ENCODE measurements at places on chromosomes 2 and 18.

GRCh38 chr2:168679741-168680310, 122.6 kb upstream of the NOSTRIN start:
- DNase-seq, result no peak

GRCh38 chr2:10137053-10137843, 14.7 kb downstream of the RRM2 start:
- DNase-seq, result no peak

- no peak for DNase-seq
Measured at GRCh38 chr18:39913672-39914366, 2041.2 kb upstream of the PIK3C3 start.

- no peak for DNase-seq
Measured at GRCh38 chr2:178874529-178875240, 67.5 kb upstream of the TTN start.

- no peak for DNase-seq
Measured at GRCh38 chr2:2743164-2743571, 412.1 kb upstream of the MYT1L start.

DNA sequence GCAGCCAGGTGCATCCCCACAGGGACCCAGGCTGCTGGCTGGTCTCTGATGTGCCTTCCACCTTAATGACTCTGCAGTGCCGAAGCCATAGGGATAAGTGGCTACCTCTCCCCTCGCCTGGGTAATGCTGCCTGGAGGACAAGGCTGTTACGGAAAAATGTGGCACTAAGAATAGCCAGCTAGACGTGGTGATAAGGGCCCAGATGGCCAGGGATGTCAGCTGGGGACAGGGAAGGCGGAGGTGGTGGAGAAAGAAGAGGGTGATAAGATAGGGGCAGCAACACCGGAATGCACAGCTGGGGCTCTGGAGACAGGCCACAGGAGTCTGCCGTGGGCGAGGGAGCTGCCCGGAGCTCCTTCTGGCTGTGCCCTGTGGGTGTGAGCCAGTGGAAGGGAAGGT, 170.6 kb downstream of the FHOD3 start:
- no peak for DNase-seq

DNA sequence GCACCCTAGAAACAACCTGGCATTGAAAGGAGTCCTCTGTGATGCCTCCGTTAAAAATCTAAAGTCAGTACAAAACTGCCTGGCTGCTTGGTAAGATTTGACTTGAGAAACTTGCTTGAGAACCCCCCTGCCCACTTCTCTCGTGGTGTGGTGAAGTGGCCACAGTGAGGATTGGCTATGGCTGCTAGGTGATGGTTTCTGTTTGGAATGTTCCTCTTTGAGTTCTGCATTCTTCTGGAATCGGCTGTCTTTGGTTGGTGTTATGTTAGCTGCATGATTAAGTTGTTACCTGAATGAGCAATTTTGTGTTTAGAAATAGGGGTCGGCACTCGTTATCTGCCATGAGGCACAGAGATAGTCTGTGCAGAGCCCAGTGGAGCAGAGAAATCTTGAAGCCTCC, 21.7 kb upstream of the SAG start:
- DNase-seq, result no peak

GRCh38 chr2:10140841-10141610, 18.5 kb downstream of the RRM2 start:
- no peak for DNase-seq

GRCh38 chr2:64283641-64284361, 139.6 kb upstream of the PELI1 start:
- DNase-seq, result no peak

Data from activated T-cell treated with anti-CD3 and anti-CD28 coated beads for 48 hours (primary cell).